ENCODE measurements at places on chromosomes 5 and 9.

GRCh38 chr5:33118761-33119415, 321.9 kb upstream of the TARS1 start:
- no peak overlapping the region for H3K4me3 ChIP-seq
- no peak overlapping the region for H3K27ac ChIP-seq
- no peaks in the 10 kb centered on the region for H3K36me3 ChIP-seq
- no peaks in the 10 kb centered on the region for H3K27me3 ChIP-seq

DNA sequence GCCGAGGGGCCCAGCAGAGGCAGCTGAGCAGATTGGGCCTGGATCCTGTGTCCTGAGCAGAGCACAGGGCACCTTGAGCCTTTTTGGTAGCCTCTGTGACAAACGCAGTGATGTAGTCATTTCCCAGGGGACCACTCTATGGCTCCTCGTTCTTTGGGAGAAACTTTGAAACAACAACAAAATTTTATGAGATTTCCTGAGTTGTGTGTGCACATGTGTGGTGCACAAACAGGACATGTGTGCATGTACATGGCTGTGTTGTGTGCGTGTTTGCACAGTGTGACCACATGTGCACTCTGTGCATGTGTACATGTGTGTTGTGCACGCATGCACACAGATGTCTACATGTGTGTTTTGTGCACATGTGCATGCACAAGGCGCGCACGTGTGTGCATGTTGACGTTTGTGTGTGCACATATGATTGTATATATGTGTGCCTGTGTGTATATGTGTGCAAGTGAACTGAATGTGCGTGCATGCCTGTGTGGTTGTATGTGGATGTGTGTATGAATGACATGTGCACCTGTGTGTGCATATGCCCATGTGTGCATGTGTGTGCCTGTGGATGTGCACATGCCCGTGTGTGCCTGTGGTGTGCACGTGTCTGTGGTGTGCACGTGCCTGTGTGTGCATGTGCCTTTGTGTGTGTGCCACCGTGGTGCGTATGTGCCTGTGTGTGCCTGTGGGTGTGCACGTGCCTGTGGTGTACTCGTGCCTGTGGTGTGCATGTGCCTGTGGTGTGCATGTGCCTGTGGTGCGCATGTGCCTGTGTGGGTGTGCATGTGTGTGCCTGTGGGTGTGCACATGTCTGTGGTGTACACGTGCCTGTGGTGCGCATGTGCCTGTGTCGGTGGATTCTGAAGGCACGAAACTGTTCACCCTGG, 221.6 kb downstream of the CACNA1B start:
- H3K4me3 ChIP-seq = no peak overlapping the region
- H3K27ac ChIP-seq = no peak overlapping the region
- no peaks in the 10 kb centered on the region for H3K36me3 ChIP-seq

- H3K27me3 ChIP-seq = peaks cover 67% of the 10 kb centered on the region
- no peak for DNase-seq
- no peaks in the 10 kb centered on the region for H3K36me3 ChIP-seq
These were observed 105.2 kb downstream of the LIFR start for GRCh38 chr5:38451074-38451725.

DNA sequence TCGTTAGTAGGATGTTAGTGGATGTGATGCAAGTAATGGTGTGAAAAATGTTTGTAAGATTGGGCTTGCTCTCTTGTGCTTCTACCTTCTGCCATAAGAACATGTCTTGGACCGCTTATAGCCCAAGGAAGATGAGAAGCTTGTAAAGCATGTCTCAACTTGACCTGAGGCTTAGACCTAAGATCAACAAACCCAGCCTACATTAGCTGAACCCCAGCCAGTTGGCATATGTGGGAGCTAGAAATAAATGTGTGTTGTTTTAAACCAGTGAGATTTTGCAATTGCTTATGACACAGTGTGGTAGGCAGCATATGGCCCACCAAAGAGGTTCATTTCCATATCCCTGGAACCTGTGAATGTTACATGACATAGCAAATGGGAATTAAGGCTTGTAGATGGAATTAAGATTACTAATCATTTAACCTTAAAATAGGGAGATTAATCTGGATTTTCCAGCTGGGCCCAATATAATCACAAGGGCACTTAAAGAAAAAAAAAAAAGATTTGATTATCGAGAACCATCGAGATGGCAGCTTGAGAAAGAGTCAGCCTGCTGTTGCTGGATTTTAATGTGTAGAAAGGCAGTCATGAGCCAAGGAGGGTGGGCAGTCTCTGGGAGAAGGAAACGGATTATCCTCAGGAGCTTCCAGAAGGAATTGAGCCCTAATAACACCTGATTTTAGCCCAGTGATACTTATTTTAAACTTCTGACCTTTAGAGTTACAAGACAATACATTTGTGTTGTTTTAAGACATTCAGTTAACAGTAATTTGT, 27.3 kb upstream of the EDIL3 start:
- no peaks in the 10 kb centered on the region for H3K4me1 ChIP-seq
- DNase-seq = no peak
- no peaks in the 10 kb centered on the region for H3K27me3 ChIP-seq
- no peaks in the 10 kb centered on the region for H3K36me3 ChIP-seq

DNA sequence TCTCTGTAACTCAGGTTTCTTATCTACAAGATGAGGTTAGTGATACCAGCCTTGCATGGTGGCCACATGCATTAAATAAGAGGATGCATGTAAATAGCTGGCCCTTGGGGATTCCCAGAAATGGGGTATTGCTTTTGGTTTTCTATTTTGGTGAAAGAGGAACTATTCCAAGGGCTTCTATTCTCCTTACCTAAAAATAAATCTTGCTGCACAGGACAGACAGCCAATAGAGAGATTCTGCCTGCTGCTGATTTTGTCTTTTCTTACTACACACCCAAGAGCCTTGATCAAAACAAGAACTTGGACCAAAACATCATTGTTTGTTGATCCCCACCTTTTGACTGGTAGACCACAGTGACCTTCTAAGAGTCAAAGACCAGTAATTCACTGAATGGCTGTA, 161.8 kb downstream of the PJA2 start:
- DNase-seq = no peak
- no peak overlapping the region for H3K27ac ChIP-seq
- no peaks in the 10 kb centered on the region for H3K27me3 ChIP-seq
- peaks cover 3% of the 10 kb centered on the region for H3K36me3 ChIP-seq
- no peaks in the 10 kb centered on the region for H3K4me1 ChIP-seq
- no peak overlapping the region for H3K4me3 ChIP-seq

DNA sequence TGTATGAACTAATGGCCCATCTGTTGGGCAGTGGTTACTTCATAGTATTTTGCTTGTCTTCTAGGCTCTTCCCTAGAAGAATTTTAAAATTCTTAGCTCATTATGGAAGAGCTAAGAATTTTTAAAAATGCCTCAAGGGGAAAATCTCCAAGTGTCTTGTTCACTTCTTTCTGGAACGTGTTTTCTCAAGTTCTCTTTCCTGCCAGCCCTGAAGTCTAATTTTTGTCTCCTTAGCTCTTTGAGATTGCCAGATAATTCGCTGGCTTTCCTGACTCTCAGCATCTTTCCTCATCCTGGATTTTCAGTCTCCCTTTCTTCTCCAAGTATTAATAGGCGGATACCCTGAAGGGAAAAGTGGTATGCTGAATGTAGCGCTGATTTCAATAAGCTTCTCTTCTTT, 395.4 kb downstream of the ARRDC3 start:
- no peak overlapping the region for H3K4me3 ChIP-seq
- H3K27me3 ChIP-seq = no peaks in the 10 kb centered on the region
- no peaks in the 10 kb centered on the region for H3K36me3 ChIP-seq

GRCh38 chr5:17154211-17154996, 63.0 kb upstream of the BASP1 start:
- no peaks in the 10 kb centered on the region for H3K36me3 ChIP-seq
- H3K4me1 ChIP-seq = no peaks in the 10 kb centered on the region
- no peak for DNase-seq
- H3K4me3 ChIP-seq = no peak overlapping the region
- H3K27ac ChIP-seq = no peak overlapping the region

GRCh38 chr5:111132731-111133435, 40.7 kb downstream of the WDR36 start:
- no peak overlapping the region for H3K4me3 ChIP-seq
- peaks cover 8% of the 10 kb centered on the region for H3K4me1 ChIP-seq
- DNase-seq = peak; percentile 7
- peaks cover 12% of the 10 kb centered on the region for H3K36me3 ChIP-seq
- no peak overlapping the region for H3K27ac ChIP-seq
- no peaks in the 10 kb centered on the region for H3K27me3 ChIP-seq

GRCh38 chr5:124935065-124935464, 188.6 kb upstream of the ZNF608 start:
- no peak overlapping the region for H3K4me3 ChIP-seq
- H3K27ac ChIP-seq = peak overlapping the region; percentile 48
- peaks cover 8% of the 10 kb centered on the region for H3K4me1 ChIP-seq
- H3K27me3 ChIP-seq = no peaks in the 10 kb centered on the region
- DNase-seq = peak; percentile 57
- H3K36me3 ChIP-seq = no peaks in the 10 kb centered on the region

DNA sequence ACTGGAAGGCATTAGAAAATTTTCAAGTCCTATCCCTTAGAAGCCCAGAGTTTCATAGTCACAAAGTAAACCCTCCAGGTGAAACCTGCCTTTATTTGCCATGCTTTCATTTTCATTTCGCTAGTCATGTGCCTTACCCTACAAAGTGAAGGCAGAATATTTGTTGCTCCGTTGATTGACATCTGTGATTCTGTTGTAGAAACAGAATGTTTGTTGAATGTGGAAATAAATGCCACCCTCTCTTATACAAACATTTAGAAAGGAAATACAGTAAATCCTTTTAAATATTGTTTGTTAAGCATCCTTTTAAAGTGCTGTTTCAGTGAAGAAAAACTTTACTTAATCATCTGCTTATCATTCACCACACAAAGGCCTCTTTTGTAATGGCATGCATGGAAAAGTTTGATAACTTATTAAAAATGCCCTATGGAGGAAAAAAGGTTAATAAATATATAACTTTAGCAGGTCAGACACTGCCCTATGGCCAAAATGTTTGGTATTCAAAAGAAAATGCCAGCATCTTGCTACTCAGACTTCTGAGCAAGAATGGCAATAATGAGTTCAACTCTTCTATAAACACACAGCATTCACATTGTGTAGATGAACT, 34.3 kb upstream of the CAST start:
- no peak overlapping the region for H3K27ac ChIP-seq
- H3K36me3 ChIP-seq = no peaks in the 10 kb centered on the region
- DNase-seq = no peak
- no peak overlapping the region for H3K4me3 ChIP-seq
- peaks cover 5% of the 10 kb centered on the region for H3K4me1 ChIP-seq

GRCh38 chr5:178587763-178588611, 2.2 kb downstream of the COL23A1 start:
- no peak overlapping the region for H3K4me3 ChIP-seq
- DNase-seq = no peak
- no peak overlapping the region for H3K27ac ChIP-seq

DNA sequence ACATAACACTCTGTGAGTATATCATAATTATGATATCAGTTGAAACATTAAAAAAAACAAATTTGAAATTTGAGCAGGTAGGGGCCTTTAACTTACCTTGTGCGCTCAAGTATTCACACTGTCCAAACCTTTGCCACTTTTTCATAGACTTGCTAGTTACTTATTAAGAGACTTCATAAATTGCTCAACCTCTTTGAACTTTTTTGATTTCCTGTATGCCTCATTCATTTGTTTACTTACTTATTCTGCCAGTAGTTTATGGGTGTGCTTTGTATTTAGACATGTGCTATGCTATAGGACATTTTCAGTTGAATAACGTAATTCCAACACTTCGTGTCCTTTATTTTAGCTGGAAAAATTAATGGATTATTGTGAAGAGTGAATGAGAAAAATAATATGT, 204.8 kb downstream of the HCN1 start:
- H3K4me1 ChIP-seq = no peaks in the 10 kb centered on the region
- no peak overlapping the region for H3K27ac ChIP-seq
- DNase-seq = no peak
- no peaks in the 10 kb centered on the region for H3K36me3 ChIP-seq

DNA sequence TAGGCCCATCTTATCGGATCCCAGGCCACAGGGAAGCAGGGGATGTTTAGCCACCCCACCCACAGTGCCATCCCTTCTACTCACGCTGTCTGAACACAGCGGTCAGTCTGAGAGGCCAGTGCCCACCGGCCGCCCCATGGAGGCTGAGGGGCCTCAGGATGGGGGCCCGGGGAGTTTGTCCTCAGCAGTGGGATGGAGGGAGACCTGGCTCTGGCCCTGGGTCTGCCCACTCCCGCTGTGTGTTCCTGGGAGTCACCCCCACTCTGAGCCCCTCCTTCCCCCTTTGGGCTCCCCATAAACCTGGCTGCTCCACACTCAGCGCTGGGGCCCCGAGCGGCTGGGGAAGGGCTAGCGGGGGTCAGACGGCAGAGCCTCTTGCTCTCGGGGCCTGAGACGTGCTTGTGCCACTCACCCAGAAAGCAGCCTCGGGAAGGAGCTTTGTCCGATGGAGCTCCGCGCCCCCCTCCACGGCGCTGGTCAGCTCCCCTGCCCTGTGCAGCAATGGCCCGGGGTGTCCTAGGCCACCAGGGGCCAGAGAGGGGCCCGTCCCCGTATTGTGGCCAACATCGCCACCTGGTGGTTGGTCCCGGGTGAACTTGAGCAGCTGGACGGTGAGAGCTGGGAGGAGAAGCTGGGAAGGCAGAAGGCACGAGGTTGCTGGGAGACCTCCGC, 10.9 kb upstream of the LAMC3 start:
- DNase-seq = peak; percentile 75
- H3K36me3 ChIP-seq = no peaks in the 10 kb centered on the region
- H3K27ac ChIP-seq = no peak overlapping the region
- H3K4me1 ChIP-seq = peaks cover 2% of the 10 kb centered on the region
- peaks cover 7% of the 10 kb centered on the region for H3K27me3 ChIP-seq

DNA sequence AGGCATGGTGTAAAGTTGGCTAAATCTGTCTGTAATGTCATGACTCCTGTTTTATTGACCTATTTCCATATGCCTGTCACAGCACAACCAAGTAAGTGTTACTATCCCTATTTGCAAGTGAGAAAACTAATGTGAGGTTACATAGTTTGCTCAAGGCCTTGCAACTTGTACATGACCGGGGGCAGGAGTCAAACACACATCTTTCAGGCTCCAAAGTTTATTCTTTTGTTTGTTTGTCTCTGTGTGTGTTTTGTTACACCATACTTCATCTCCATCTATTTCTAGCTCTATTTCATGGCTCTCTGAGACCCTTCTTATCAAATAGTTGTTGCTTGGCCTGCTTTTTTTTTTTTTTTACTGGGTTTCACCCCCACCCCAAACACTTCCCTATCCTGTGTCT, 70.2 kb downstream of the CMYA5 start:
- no peak for DNase-seq
- no peaks in the 10 kb centered on the region for H3K36me3 ChIP-seq
- no peak overlapping the region for H3K27ac ChIP-seq
- H3K4me3 ChIP-seq = no peak overlapping the region

All from activated CD8-positive, alpha-beta T cell treated with anti-CD3 and anti-CD28 coated beads for 36 hours (primary cell).